Stimulated activated CD4-positive, alpha-beta T cell treated with anti-CD3 and anti-CD28 coated beads, TNF-alpha, amount 100 ng/mL, for 4 hours (primary cell): ENCODE measurements at places on chromosomes 7 and 10.

GRCh38 chr10:81040940-81041339 lies 503.2 kb downstream of the SH2D4B start:
- no peak for DNase-seq

DNA sequence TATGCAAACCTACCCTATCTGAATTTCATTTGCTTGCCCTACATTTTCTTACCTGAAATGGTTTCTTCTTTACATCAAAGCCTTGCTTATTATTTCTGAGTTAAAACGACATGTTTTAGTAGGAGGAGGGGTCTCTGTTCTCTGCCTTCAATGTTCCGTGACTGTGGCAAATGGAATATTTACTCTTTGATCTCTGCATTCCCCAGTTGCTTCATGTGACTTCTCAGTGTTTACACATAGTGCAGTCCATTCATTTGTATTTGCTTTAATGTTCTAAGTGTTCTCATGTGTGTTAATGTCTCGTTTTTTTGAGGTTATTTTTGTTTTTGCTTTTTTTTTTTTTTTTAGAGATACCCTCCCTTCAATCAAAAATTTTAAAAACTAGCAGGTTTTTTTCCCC lies 75.8 kb downstream of the GNAI1 start:
- no peak for DNase-seq

GRCh38 chr7:130971297-130971696 lies 237.3 kb upstream of the KLF14 start:
- no peak for DNase-seq

- DNase-seq, result no peak
Measured at GRCh38 chr10:34024693-34025425, 690.4 kb upstream of the NRP1 start.

- DNase-seq, result no peak
Measured at GRCh38 chr10:62626817-62627216, 177.7 kb upstream of the ADO start.
